Activated T-cell treated with anti-CD3 and anti-CD28 coated beads for 4 hours (primary cell): ENCODE measurements at places on chromosomes 6 and 20.

GRCh38 chr6:107868867-107869611 is 44.9 kb upstream of the SCML4 start:
- no peak for DNase-seq

- DNase-seq: no peak
Measured at GRCh38 chr6:128521282-128521632, 858 bp upstream of the PTPRK start.

GRCh38 chr6:13474360-13474759 is 13.0 kb downstream of the GFOD1 start:
- no peak for DNase-seq

GRCh38 chr6:133551847-133552341 is 310.7 kb downstream of the EYA4 start:
- DNase-seq: no peak

DNA sequence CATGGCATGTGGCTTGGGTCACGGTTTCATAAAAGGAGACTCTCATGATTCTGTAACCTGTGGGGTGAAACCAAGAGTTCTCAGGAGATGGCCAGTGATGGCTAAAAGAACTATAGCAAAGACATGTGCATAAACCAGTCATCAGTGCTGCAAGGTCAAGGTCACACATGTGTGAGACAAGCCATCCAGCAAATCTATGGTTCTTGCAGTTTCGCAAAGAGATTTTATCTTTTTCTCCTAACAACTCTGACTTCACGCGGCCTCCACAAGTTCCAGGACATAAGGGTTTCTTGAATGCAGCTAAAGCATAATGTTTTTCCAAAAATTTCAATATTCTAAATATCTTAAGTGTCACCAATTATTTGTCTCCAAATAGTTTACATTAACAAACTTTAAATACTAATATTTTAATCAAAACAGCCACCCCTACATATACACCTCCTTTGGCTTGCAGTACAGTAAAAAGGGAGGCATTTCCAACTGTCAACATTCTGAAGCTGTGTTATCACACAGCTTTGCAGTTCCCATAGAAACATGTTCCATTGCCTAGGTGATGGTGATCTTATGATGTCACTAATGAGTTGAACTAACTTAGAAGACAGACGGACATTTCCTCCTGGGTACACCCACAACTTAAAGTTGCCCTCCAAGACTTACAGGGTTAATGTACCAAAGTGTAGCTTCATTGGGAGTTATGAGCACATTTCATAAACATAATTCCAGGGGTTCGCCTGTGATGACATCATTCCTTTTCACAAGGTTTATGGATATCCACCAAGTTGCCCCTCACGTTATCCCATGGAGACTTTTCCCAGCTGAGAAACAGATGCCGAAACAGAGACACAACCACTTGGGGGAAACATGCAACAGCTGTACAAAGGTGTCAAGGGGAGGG is 250.9 kb upstream of the PDE10A start:
- DNase-seq: no peak

- no peak for DNase-seq
Measured at GRCh38 chr20:33789109-33789857, 21.9 kb upstream of the CHMP4B start.

DNA sequence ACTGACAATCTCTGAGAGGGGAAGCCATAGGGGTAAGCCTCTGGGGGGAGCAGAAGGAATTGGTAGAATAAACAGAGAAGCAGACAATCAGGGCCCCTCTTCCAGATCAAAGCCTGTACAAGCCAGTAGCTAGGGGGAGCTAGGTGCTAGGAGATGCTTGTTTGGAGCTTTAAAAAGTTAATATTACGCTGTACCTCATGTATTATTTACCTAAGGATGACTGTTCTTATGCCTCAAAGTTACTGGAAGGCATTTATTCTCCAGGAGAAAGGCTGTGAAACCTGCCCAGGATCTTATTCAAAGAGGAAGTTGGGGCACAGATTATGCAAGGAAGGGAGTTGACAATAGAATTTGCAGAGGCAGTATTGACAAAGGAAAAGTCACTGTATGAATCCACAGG is 111.8 kb upstream of the SLC35F1 start:
- no peak for DNase-seq

GRCh38 chr6:128403618-128404444 is 116.6 kb downstream of the PTPRK start:
- DNase-seq: no peak
